ENCODE measurements at places on chromosomes 3 and 15. TPM values are rescaled to one million over a fixed set of nuclear protein-coding genes. Genes with fewer than 3 reads are reported as not detected.

- DNase-seq = no peak
Observed at GRCh38 chr15:78830514-78831228, 19.4 kb upstream of the ADAMTS7 start.

DNA sequence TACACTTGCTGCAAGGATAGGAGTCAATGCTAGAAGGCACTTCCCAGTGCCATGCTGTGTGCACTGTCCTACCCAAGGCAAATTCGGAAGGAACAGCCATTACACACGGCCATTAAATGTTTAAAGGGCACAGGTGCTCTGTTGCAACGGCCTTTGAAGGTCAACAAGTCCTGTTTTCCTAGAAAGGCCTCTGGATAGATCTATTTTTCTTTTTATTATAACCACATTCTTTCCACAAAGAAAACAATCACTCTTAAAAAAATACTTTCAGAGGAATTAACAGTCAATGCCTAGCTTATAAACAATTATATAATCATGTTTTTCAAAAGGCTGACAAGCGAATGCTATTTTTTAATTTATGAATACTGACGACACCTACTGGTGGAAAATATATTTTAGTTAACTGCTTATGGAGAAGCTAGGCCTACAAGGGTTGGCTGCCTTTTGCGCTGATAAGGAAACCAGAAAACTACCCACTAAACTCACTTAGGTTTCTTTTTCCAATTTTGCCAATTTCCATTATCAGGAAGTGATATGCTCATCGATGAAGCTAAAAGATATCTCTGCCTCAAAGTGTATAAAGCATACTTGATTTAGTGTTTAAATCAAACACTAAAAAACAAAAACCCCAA lies 2.4 kb downstream of the ARHGEF3 start:
- peak; percentile 72 for DNase-seq

GRCh38 chr15:77546050-77546501 lies 86.6 kb downstream of the LINGO1 start:
- peak; percentile 71 for DNase-seq

- no peak for DNase-seq
Observed at GRCh38 chr15:25515633-25516032, 76.8 kb upstream of the UBE3A start.

GRCh38 chr3:63689285-63689684 lies 36.8 kb downstream of the SNTN start:
- DNase-seq = no peak

GRCh38 chr15:64691896-64692565 lies 83.4 kb downstream of the RBPMS2 start:
- no peak for DNase-seq

DNA sequence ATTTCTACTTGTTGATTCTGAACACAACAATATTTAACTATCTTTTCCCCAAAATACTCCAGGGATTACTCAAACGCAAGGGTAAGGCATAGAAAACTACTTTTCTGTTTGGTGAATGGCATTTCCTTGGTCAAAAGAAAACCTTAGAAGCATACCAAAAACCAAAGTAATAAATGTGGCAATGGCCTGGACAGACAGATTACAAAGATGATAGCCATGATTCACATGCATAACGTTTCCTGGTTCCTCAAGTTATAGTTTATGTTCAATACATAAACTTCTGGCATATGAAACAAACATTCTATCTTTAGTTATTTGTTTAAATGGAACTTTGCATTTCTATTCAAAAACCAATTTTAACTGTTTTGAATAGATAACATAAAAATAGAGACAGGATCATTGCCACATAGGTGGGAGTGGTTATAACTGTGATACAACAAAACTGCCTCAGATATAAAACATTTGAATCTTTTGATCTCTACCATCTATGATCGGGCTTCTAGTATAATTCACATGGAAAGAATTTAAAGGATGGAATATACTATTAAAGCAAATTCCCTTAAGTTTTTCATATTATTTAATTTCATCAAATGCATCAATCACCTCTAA lies 32.1 kb downstream of the FOXP1 start:
- DNase-seq = peak; percentile 55

- DNase-seq = peak; percentile 26
Observed at GRCh38 chr15:53716909-53717876, 42.3 kb downstream of the WDR72 start.

DNA sequence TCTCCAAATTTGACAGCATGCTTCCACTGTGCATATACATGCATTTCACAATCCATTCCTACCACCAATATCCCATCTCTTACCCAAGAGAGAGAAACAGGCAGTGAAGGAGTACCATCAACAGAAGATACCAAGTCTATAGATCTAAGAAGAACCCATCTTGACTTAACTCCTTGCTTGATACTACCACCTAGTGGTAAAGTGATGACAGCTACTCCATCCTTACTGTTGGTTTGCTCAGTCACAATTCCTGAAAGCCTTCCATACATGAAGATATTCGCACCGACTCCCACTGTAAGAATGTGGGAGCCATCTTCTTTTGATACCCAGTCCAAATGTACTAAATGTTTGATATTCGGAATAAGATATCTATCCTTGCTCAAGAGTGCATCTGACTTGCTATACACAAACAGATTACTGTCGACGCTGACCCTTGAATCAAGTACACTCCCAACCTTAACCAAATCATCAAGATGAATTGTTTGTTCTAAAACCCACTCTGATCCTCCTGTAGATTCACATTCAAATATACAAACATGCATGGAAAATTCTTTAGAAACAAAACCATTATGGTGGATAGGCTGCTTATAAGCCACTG lies 123.1 kb downstream of the DMXL2 start:
- peak; percentile 48 for DNase-seq

DNA sequence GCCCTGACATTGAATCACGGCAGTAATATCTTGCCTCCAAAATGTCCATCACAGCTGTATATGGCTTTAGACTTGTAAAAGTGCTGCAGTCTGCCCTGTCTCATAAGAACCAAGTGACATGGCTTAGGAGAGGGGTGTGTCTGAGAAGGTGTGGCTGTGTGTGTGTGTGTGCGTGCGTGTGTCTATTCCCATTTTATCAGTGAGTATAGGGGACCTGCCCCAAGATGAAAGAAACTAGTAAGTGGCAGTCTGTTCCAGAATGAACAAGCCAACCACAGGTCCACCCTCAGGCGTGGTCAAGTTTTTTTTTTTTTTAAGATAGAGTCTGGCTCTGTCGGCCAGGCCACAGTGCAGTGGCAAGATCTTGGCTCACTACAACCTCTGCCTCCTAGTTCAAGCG lies 5.6 kb upstream of the RHOV start:
- DNase-seq = no peak

GRCh38 chr3:155428563-155428962 lies 135.1 kb upstream of the STRIT1 start:
- no peak for DNase-seq

- no peak for DNase-seq
Observed at GRCh38 chr3:190027116-190027515, 93.6 kb downstream of the P3H2 start.

DNA sequence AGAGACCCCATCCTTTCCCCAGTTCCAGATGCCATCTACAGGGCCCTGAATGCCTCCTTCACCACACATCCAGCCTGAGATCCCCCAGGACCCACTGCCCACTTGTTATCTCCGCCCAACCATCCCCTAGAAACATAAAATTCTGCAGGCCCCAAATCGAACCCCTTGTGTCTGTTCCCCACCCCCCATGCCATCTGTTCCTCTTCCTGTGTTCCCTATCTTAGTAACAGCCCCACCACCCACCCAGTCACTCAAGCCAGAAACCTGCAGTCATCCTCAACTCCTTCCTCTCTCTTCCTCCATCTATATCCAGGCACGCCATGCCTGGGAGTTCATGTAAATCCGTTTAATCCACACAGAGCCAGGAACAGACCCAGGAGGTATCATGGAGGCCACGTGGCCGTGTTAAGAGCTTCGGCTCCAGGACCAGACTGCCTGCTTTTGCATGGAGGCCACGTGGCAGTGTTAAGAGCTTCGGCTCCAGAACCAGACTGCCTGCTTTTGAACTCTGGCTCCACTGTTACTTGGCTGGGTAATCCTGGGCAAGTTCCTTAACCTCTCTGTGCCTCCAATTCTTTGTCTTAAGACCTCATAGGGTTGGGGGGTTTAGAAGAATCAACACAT lies 4.8 kb downstream of the CSRNP1 start:
- DNase-seq = no peak

- no peak for DNase-seq
Observed at GRCh38 chr3:171293142-171293782, 166.9 kb downstream of the TNIK start.

DNA sequence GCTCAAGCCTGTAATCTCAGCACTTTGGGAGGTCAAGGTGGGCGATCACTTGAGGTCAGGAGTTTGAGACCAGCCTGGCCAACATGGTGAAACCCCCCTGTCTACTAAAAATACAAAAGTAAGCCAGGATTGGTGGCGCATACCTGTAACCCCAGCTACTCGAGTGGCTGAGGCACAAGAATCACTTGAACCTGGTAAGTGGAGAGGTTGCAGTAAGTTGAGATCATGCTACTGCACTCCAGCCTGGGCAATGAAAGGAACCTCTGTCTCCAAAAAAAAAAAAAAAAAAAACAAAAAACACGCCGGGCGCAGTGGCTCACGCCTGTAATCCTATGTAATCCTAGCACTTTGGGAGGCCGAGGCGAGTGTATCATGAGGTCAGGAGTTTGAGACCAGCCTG lies 18.9 kb upstream of the AP4E1 start:
- DNase-seq = no peak

GRCh38 chr3:100836661-100837060 lies 127.4 kb downstream of the TFG start:
- no peak for DNase-seq

DNA sequence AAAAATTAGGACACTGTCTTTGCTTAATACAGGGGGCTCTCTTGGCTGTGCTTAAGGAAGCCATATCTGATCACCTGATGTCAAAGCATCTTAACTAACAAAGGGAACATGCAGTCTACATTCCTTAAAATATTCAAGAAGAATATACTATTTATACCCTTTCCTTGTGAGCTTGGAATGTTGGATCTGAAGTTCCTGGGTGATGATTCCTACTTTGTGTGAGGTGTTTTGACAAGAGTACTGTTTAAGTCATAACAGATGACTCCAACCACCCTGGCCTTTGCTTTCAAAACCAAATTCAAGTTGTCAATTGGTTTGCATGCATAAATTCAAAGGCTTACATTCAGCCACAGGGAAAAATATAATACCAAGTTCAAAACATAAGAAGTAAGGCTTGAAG lies 862.7 kb upstream of the SEMA6D start:
- no peak for DNase-seq

- DNase-seq = no peak
Observed at GRCh38 chr3:158600787-158601186, 29.8 kb downstream of the MLF1 start.

- no peak for DNase-seq
Observed at GRCh38 chr3:59998058-59998457, 948.2 kb upstream of the CFAP20DC start.

- no peak for DNase-seq
Observed at GRCh38 chr3:177146646-177147045, 50.6 kb downstream of the TBL1XR1 start.

GRCh38 chr15:74824976-74825375 lies 1.5 kb upstream of the CPLX3 start:
- DNase-seq = no peak

- DNase-seq = no peak
Observed at GRCh38 chr3:10312861-10313260, 8.1 kb downstream of the SEC13 start.

DNA sequence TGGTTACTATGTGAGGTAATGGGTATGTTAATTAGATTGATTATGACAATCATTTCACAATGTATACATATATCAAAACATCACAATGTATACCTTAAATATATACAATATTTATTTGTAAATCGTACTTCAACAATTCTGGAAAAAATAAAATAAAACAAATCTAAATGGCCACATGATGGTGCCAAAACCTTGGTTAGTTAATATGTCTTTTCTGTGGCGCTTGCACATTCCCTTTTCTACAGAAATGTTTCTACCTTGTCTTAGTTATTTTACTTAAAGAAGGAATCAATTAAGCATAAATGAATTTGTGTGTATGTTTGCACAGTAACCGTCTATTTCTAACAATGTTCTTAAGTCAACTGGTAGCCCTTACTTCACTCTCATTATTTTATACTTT lies 53.4 kb downstream of the OXSM start:
- DNase-seq = no peak

GRCh38 chr3:177307391-177307790 lies 110.1 kb upstream of the TBL1XR1 start:
- no peak for DNase-seq

Gene DLEC1
- not detected for total RNA-seq

Gene AGBL1
- total RNA-seq = not detected

Gene SUSD5
- total RNA-seq = 1.0 TPM

Gene RLBP1
- total RNA-seq = not detected

Gene PRTG
- 19.0 TPM for total RNA-seq

Gene SLC41A3
- total RNA-seq = 46.2 TPM

Gene ISL2
- 0.05 TPM for total RNA-seq

Gene MUC4
- total RNA-seq = 0.05 TPM

Gene COL6A5
- total RNA-seq = under 0.01 TPM

Gene TRIM59
- total RNA-seq = 35.3 TPM

Gene VEPH1
- total RNA-seq = 19.3 TPM

Gene SLC6A20
- total RNA-seq = 0.50 TPM

Gene CELSR3
- total RNA-seq = 2.7 TPM

Gene SAMD7
- total RNA-seq = not detected

Gene LRRC31
- 1.2 TPM for total RNA-seq

Gene FBXL22
- total RNA-seq = not detected

Gene UBAP1L
- total RNA-seq = under 0.01 TPM
